ENCODE measurements at places on chromosomes 13 and 19. TPM values are rescaled to one million over a fixed set of nuclear protein-coding genes. Genes with fewer than 3 reads are reported as not detected.

The SMIM24 gene
- total RNA-seq = not detected

The ZSCAN18 gene
- 100 TPM for total RNA-seq

The PTPRH gene
- total RNA-seq = 3.9 TPM

The EFNB2 gene
- total RNA-seq = 33.1 TPM

The CILP2 gene
- total RNA-seq = 5.5 TPM

The ZNF615 gene
- 19.5 TPM for total RNA-seq

The CEACAM5 gene
- total RNA-seq = 5.4 TPM

The HIF3A gene
- 219 TPM for total RNA-seq

The CGB2 gene
- not detected for total RNA-seq

The IPO5 gene
- total RNA-seq = 222 TPM

The CD209 gene
- 2.7 TPM for total RNA-seq

The ZNF564 gene
- 13.2 TPM for total RNA-seq

The TUBB4A gene
- total RNA-seq = 1.6 TPM

The ZNF585A gene
- 12.8 TPM for total RNA-seq

The ZNF836 gene
- 10.6 TPM for total RNA-seq

The CELF5 gene
- total RNA-seq = 0.10 TPM

The IGFL1 gene
- total RNA-seq = not detected

DNA sequence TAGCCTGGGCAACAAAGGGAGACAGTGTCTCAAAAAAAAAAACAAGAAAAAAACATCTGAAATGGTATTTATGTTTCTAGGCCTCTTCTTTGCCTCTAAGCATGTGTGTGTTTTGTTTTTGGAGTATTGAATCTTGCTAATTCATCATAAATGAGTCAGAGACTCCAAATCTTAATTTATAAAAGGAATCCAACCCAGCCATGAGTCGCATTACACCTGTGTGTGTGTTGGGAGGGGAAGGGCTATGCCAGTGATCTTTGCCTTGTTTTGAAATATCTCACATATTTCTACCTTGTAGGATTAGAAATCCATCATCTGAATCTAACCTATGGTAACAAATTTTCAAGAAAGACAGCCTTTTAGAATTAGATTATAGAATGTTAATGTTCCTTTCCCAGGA lies 4.0 kb downstream of the ZNF331 start:
- DNase-seq = no peak

GRCh38 chr13:110706570-110707372 lies 855 bp upstream of the CARS2 start:
- DNase-seq = no peak

DNA sequence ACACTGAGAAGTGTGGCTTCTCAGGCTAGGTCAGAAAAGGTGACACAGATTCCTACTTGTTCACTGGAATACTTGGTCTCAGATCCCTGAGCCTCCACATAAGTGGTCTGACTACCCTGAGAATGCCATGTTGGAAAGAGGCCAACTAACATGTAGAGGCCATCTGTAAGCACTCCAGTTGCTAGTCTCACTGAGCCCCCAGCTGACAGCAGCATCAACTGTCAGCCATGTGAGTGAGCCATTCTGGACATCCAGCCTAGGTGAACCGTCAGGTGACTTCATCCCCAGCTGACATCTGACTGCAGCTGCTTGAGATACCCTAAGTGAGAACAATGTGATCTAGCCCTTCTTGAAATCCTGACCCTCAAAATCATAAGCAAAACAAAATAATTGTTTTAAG lies 18.1 kb upstream of the ARL11 start:
- DNase-seq = peak; percentile 88

DNA sequence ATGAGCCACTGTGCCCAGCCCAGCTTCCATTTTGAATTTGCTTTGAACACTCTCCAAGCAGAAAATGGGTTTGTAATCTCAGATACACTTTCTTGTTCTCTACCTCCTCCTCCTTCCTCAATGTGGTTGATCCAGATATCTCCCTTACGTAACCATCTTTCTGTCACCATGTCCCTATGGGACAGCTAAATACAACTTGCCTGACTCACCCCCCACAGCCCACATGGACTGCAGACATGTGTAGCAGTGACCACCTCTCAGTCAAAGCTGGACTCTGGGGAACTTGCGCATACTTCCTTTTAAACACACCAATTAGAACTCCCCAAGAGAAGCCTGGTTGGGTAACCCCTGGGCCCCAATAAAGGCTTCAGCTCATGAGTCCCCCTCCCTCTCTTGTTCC lies 10.8 kb upstream of the ZNF799 start:
- DNase-seq = no peak

- no peak for DNase-seq
These were observed 490 bp downstream of the ITPKC start for GRCh38 chr19:40717325-40717879.

- peak; percentile 54 for DNase-seq
These were observed 29.4 kb upstream of the PTPRS start for GRCh38 chr19:5369962-5370367.

DNA sequence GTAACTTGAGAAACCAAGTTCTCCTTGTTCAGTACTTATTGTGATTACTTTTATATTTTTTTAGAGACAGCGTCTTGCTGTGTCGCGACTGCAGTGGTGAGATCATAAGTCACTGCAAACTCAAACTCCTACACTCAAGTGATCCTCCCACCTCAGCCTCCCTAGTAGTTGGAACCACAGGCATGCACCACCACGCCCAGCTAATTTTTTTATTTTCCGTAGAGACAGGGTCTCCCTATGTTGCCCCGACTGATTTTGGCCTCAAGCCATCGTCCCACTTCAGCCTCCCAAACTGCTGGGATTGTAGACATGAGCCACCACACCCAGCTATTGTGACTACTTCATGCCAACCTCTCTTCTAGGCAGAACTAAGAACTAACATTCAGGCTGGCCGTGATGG lies 8.3 kb downstream of the C19orf53 start:
- no peak for DNase-seq

GRCh38 chr19:10315335-10316214 lies at the start of gene FDX2:
Gene FDX2, minus strand, starts transcription at chr19:10316015. Its CDS starts 19 bp downstream, at chr19:10315996.
- DNase-seq = peak; percentile 94

- peak; percentile 24 for DNase-seq
These were observed 566 bp upstream of the CCDC97 start for GRCh38 chr19:41309180-41310032.

GRCh38 chr19:30385666-30386065 lies 13.5 kb downstream of the ZNF536 start:
- DNase-seq = no peak

GRCh38 chr19:49977076-49977475 lies 16.1 kb upstream of the SIGLEC11 start:
- no peak for DNase-seq

- no peak for DNase-seq
These were observed 7.3 kb upstream of the SIGLEC5 start for GRCh38 chr19:51637362-51637978.

- DNase-seq = peak; percentile 45
These were observed 321.9 kb downstream of the FOXO1 start for GRCh38 chr13:40344270-40345148.

- no peak for DNase-seq
These were observed 106.9 kb downstream of the KLF12 start for GRCh38 chr13:74027161-74027779.

- no peak for DNase-seq
These were observed 51.3 kb upstream of the TSC22D1 start for GRCh38 chr13:44627441-44627840.

GRCh38 chr19:14661372-14661924 lies 13.2 kb downstream of the ADGRE3 start:
- peak; percentile 2 for DNase-seq

GRCh38 chr13:30567072-30567471 lies 50.6 kb upstream of the USPL1 start:
- DNase-seq = no peak

- DNase-seq = no peak
These were observed 24.1 kb downstream of the PBX4 start for GRCh38 chr19:19594381-19594780.

DNA sequence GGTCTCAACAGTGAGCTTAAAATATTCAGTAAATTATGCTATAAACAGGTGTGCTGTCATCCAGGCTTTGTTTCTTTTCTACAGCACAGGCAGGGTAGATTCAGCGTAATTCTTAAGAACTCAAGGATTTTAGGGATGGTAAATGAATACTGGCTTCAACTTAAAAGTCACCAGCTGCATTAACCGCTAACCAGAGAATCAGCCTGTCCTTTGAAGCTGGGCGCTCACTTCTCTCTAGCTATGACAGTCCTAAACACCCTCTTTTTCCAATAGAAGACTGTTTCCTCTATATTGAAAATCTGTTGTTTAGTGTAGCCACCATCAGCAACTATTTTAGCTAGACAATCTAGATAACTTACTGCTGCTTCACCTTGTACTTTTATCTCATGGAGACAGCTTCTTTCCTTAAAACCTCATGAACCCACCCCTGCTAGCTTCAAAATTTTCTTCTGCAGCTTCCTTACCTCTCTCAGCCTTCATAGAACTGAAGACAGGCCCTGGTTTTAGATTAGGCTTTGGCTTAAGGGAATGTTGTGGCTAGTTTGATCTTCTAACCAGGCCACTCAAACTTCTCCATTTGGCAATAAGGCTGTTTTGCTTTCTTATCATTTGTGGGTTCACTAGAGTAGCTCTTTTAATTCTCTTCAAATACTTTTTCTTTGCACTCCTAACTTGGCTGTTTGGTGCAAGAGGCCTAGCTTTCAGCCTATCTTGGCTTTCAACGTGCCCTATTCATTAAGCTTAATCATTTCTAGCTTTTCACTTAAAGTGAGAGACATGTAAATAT lies 89.5 kb downstream of the USP12 start:
- DNase-seq = no peak
